Omental fat pad (tissue), 4 donors: ENCODE measurements at places on chromosomes 7 and 10.

DNA sequence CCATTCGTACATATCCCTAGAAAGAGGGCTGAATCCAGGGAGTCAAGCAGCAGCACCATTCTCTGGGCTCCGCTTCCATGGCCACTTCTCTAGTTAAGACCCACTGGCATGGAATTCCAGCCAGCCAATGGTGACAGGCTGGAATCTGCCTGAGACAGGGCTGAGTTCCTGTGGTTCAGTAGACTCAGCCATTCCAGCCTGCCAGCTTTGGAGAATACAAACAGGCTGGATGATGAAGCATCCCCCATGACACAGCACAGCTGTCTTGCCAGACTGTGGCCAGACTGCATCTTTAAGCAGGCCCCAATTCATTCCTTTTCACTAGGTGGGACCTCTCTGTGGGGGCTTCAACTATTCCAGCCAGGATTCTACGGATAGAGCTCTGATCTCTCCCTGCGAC, 329.6 kb downstream of the XPNPEP1 start:
- DNase-seq: no peak

- no peak for DNase-seq
Measured at GRCh38 chr7:106865130-106866041, at the start of gene PIK3CG. Gene PIK3CG, plus strand, starts transcription at chr7:106865282. Its CDS starts 2,280 bp downstream, at chr7:106867562.

- no peak for DNase-seq
Measured at GRCh38 chr10:121033366-121033765, 182.2 kb downstream of the WDR11 start.

- DNase-seq: no peak
Measured at GRCh38 chr10:21627331-21627730, 93.3 kb downstream of the MLLT10 start.

- DNase-seq: no peak
Measured at GRCh38 chr10:64468219-64468618, 947.0 kb downstream of the REEP3 start.

- no peak for DNase-seq
Measured at GRCh38 chr10:102408728-102409603, 9.6 kb downstream of the PSD start.

DNA sequence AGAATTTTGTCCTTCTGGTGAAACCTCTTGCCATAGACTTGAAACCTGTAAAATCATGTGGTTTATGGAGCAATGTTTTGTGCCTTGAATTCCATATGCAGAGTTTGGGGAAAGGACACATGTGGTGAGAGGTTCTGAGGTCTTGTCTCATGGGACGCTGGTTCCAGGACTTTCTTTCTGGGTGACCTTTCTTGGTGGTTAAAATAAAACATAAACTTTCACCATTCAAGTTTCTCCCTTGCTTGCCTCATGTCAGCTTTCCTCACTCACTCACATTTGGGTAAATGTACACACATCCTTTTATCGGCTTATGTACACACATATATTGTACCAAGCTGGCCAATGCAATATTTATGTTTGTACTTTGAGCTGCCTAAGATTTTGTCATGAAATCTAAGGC, 144.9 kb upstream of the CELF2 start:
- no peak for DNase-seq

- no peak for DNase-seq
Measured at GRCh38 chr10:105950410-105950809, 1214.1 kb downstream of the SORCS1 start.

DNA sequence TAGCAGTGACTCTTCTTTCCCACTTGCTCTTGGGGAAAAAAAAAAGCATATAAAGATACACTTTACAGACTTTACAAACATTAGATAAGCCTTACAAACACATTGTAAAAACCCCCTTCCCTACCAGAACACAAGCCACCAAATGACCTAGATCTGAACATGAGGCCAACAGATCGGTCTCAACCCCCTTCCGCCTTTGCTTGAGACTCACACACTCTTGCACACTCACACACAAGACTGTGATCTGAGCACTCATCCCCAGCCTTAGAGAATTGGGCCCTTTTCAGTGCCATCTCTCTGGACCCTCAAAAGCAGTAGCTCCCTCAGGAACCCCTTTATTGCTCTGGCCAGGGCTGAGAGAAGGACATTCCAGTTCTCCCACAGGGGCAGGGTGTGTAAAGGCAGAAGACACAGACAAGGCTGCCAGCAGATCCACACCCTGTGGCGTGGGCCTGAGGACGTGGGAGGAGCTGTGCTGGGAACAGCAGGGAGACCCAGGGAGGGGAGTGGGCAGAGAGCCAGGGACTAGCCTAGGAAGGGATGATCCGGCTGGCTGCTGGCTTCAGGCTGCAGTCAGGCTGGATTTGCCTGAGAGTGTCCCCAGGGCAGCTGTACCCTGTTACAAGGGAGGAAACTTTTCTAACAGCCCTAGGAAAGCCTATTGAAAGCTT, 206.7 kb downstream of the KIAA1217 start:
- peak; percentile 41 for DNase-seq

- DNase-seq: no peak
Measured at GRCh38 chr7:141339603-141340002, 211.6 kb upstream of the AGK start.

DNA sequence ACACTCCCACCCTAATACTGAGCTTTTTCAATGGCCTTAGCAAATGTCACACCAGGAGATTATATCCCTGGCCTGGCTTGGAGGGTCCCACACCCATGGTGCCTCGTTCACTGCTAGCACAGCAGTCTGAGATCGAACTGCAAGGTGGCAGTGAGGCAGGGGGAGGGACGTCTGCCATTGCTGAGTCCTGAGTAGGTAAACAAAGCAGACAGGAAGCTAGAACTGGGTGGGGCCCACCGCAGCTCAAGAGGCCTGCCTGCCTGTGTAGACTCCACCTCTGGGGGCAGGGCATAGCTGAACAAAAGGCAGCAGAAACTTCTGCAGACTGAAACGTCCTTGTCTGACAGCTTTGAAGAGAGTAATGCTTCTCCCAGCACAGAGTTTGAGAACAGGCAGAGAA, 338.9 kb upstream of the MBL2 start:
- DNase-seq: no peak

DNA sequence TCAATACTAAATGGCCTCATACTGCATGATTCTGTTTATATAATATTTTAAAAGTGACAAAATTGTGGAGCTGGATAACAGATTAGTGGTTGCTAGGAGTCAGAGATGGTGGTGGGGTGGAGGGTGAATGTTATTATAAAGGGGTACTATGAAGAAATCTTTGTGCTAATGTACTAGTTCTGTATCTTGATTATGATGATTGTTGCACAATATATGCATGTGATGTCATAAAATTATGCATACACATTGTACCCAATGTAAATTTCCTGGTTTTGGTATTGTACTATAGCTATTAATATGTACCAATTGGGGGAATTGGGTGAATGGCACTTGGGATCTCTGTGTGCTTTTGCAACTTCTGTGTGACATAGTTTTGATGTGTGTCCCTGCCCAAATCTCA, 112.2 kb downstream of the TMEM26 start:
- no peak for DNase-seq

DNA sequence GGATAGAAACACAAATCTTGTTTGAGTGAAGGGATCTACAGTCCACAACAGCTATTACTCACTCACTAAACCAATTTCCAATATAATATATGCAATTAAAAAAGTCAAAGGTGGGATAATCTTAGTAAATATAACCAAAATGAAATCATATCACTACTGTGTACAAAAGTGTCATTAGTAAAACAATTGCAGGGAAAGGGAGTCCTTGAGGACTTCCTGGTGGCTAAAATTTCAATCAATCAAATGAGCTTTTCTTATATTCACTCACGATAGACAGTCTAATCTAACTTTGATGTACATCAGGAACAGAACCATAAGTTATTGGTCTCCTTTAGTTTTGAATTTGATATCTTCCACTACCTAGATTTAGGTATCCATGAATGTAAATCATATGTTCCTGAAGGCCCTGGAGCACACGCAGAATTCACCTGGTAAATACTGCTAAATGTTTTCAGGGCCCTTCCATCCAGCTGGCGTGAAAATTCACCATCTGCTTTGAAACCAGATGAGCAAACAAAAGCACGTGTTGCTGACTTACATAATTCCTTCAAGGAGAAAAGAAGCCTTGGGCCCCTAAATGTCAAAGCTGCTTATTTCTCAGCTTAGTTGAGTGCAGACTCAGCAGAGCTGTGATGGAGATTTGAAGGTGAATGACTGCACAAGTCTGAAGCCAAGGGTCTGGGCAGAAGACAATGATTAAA, 159.3 kb upstream of the TMEM196 start:
- no peak for DNase-seq

DNA sequence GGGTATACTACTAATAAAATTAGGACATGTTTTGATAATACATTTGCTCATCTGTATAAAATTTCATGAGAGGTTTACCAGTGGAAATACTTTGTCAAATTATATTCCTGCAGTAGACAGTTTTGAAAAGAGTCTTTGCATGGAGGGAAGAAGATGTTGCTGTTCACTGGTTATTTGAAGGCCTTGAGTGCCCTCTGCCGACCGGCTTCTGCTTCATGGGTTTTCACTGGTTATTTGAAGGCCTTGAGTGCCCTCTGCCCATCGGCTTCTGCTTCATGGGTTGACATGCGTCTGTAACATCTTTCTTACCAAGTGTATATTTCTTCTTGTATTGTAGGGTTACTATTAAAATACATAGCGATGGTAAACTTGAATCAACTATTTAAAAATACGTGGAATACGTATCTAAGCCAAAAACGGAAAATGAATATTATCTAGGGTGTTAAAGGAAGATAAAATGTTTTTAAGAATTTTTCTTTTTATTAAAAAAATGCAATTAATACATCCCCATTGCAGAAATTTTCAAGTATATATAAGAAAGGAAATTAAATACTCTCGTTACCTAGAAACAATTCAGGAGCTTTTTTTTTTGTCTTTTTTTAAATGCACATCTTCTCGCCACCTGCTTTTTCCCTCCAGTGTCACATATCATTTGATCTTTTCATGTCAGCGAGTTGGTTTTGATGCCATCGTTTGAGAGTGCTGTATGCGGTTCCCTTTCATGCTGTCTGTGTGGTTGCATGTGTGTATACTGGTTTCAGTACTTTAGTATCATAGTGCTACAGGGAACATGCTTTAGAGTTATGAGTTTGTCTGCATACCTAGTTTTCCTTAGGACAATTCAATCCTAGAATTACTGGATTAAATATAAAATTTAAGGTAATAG, 73.4 kb downstream of the SHH start:
- peak; percentile 71 for DNase-seq

GRCh38 chr7:121138262-121138933, 149.9 kb downstream of the CPED1 start:
- DNase-seq: no peak

DNA sequence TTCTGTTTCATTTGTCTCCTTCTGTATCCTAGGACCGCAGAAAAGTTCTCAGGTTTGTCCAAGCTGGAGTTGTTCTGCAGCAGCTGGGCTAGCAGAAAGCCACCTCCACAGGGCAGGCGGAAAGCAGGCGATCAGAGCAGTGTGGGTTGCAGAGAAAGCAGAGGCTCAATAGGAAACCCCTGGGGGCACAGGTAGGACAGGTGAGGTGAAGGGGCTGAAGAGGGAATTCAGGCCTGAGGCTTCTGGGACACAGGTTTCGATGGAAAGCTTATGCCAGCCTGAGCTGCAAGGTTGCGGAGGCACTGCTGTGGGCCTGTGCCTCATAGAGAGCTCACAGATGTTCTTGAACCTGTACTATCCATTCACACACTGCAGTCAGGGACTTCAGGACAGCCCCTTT, 194.9 kb upstream of the TPK1 start:
- no peak for DNase-seq

DNA sequence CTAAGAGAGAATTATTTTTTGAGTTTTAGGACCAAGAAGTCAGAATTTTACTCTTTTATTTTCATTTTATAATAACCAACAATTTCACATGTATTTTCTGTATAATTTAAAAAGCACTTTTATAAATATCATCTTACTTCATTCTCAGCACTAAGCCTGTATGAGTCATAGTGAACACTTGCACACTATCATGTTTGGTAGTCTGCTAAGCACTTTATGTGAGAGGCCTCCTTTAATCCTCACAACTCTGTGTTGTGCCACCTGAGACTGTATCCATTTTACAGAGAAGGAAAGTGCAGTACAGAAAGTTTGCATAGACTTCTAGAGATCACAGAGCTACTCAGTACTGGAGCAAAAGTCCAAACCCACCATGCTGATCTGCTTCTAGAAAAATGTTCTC, 939.6 kb downstream of the NRG3 start:
- DNase-seq: no peak

- no peak for DNase-seq
Measured at GRCh38 chr10:46282842-46283574, 3.8 kb upstream of the ANTXRL start.

- no peak for DNase-seq
Measured at GRCh38 chr10:72414642-72415041, 59.9 kb upstream of the DNAJB12 start.

DNA sequence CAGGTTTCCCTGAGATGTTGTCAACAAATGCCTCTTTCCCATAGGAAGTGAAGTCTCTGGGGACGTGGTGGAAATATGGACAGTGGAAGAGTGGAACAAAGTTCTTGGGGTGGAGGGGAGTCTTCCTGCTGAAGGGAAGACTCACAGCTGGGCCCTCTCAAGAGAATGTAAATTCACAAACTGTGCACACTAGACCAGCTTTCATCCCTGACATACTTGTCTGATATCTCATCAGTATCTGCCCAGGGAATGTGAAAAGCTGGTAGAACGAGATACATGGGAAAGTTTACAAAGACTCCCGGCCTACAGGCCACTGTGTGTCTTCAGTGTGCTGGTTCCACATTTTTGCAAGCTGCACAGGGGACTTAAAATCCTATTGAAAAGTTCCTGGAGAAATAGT, 16.7 kb upstream of the CCDC3 start:
- DNase-seq: no peak

GRCh38 chr10:78805176-78805575, 263.6 kb upstream of the ZMIZ1 start:
- DNase-seq: no peak

DNA sequence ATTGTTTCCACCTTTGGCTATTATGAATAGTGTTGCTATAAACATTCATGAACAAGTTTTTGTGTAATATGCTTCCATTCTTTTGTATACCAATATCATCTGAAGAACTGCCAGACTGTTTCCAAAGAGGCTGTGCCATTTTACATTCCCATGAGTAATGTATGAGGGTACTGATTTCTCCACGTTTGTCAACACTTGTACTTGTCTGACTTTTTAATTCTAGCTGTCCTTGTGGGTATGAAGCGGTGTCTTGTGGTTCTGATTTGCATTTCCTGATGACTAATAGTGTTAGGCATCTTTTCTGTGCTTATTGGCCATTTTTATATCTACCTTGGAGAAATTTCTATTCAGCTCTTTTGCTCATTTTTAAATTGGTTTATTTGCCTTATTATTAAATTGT, 52.8 kb downstream of the LSMEM1 start:
- no peak for DNase-seq

- no peak for DNase-seq
Measured at GRCh38 chr7:19930851-19931250, 157.4 kb upstream of the TMEM196 start.
